ENCODE measurements at places on chromosomes 7 and 10.
A peak's percentile ranks its signal among the peaks of the same experiment; 100 is the strongest.

GRCh38 chr10:102281102-102281487 is 35.8 kb downstream of the GBF1 start:
- DNase-seq: no peak

DNA sequence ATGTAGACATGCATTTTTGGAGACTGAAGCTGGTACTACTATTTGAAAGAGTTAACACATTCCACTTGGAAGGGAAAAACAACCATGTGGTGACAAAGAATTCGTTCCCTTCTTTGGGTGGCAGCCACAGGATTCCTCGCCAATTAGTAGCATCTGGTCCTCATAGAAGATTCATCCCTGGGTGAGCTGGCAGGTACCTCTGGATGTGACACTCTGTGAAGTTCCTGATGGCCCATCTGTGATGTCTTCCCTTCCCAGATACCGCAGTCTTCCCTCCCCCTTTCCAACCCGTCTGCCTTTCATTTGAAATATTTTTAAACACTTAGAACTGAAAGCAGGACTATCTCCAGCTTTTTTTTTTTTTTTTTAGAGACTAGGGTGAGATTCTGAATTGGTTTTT is 569.5 kb downstream of the TYW1 start:
- no peak for DNase-seq

DNA sequence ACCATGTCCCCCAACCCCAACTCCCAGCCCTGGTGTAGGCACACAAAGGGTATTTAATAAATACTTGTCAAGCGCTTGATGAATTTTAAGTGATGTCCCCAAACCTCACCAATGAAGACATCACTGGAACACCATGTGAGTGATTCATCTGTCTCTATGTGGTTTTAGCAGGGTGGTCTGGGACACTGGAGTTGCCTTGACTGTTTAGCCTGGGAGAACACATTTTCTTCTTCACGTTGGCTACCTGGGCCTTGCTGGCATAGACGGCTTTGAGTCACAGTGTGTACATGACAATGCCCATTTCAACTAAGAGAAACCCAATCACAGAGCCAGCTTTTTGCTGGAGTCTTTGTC is 24.8 kb upstream of the SHH start:
- no peak for DNase-seq

DNA sequence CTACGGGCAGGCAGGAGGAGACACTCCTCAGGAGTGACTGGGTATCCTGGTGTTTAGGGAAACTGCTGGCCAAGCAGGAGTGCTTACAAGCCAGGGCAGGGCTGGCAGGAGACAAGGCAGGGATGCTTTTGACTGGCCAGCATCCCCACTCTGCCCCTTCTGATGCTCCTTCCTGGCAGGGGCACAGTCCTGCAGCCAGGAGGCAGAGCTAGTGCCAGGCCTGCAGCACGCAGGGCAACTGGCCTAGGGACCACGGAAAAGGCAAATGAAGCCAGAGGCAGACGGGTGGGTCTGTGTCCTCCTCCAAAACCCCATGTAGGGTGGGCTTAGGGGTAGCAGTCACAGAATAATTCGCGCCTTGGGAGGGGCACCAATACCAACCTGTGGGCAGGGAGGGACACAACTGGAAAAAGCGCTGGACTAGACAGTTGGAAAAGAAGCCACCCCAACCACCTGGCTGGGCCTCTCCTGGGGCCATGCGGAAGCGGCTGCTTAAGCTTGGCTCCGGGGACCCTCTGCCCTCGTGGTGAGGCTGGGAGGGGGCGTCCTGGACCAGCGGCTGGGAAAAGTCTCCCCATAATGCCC is 4.8 kb downstream of the IMPDH1 start:
- no peak for DNase-seq

GRCh38 chr7:76236224-76236623 is 34.5 kb downstream of the SRRM3 start:
- DNase-seq: no peak

DNA sequence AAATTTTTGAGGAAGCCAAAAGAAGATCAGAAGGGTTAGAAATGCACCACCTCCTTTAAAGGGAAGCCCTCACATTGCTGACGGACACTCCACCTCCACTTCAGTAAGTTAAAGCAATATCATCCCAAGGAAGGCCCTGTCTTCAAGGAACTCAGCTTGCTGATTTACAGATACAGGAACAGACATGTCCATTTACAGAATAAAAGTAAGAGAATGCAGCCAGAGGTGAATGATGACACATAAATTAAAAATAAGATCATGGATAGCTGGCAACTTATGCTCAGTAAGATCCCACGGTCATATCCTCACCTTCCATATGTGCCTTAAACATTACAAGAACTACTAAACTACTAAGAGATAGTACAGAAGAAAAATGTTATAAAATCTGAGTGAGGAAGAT is 20.4 kb downstream of the GRB10 start:
- DNase-seq: no peak

DNA sequence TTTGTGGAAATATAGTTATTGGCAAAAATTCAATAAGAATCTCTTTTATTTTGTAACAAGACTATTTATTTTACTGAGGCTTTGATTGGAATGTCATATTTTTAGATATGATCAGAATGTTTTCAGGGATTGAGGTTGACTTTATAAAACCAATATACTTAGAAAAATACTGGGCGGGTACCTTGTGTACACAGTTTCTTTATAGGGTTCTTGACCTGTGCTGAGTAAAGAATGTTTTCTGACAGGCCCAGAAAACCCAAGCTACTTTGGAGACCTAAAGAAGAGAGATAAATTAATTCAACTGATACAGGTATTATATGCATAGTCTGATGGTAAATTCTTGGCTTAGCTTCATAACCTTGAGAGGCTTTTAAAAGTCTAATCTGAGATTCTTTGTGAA is 23.9 kb upstream of the SPAM1 start:
- no peak for DNase-seq

DNA sequence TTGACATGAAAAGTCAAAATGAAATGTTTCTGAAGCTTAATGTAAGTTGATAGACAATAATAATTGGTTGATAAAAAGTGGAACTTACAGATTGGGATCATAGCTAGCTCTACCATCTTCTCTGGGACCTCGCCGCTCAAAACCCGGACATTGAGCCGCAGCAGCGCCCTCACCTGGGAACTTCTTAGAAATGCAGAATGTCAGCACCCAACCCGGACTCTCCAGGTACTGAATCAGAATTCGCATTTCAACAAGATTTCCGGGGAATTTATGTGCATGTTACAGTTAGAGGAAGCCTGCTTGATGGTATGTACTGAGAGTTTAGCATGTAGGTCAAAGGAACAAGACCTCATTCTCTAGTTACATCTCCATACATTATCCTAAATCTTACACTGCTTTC is 36.7 kb upstream of the ABLIM1 start:
- DNase-seq: peak; percentile 29

- no peak for DNase-seq
These were observed 46.1 kb upstream of the SEPTIN7 start for GRCh38 chr7:35754741-35755140.

DNA sequence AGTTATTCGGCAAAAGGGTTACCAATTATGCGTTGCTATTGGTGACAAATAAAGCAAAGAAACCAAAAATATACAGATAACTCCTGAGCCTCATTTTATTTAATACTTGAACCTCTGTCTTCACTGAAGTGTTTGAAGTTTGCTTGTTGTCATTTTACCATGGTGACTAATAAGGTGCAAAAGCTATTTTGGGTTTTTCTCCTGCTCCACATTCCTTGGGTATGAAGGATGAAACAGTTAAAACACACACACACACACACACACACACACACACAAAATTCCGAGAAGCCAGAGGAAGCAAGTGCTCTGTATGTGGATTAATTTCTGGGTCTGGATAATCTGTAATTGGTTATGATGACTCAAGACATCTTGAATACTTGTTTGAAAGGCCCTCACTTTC is 246.5 kb downstream of the COBL start:
- no peak for DNase-seq

GRCh38 chr7:45657890-45658715 is 83.9 kb downstream of the ADCY1 start:
- no peak for DNase-seq

DNA sequence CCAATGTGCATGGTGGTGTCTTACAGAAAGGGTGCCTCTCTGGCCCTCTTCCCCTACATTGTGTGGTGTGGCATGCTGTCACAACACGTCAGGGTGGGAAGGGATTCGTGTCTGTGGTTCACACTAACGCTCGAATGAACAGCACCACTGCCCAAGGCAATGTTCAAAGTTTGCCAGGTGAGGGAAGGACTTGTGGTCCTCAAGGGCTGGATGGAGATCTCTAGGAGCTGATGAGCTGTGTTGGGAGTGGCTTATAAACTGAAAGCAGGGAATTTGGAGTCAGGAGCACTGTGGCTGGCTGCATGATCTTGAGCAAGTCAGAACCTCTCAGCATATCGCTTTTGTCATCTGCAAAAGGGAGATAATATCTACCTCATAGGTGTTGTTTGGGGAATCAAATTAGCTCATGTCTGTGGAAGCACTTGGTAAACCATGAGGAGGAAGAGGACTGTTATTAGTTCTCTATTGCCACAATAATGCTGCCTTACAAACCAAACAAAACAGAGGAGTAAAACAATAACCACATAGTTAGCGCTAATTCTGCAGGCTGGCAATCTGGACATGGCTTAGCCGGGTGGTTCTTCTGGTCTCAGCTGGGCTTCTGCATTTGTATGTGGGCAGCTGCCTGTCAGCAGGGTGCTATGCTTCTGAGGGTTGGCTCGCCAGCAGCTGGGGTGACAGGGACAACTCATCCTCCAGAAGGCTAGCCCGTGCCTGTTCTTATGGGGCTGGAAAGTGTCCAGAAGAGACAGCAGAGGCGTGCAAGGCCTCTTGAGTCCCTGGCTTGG is 22.9 kb upstream of the C10orf105 start:
- peak; percentile 45 for DNase-seq

GRCh38 chr10:30002426-30003266 is 56.7 kb downstream of the JCAD start:
- DNase-seq: peak; percentile 49

DNA sequence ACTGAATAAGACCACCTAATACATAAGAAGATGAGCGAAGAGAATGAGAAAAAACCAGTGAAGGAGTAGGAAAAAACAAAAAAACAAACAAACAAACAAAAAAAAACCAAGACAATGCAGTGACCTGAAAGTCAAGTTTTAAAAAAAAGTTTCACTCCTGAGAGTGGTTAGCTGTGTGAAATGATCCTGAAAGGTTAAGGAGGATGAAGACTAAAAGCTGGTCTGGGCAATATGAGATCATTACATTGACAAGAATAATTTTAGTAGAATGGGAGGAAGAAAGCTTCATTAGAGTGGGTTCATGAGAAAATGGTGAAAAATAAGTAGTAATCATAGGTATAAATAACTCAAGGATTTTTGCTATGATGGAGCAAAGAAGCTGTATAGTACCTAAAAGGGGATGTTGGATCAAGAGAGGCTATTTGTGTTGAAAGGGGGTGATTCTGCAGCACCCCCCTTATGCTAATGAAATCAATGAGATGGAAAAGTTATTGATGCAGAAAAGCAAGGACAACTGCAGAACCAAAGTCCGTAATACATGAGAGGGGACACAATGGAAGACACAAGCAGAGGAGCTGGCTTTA is 80.2 kb downstream of the KMT2C start:
- no peak for DNase-seq

DNA sequence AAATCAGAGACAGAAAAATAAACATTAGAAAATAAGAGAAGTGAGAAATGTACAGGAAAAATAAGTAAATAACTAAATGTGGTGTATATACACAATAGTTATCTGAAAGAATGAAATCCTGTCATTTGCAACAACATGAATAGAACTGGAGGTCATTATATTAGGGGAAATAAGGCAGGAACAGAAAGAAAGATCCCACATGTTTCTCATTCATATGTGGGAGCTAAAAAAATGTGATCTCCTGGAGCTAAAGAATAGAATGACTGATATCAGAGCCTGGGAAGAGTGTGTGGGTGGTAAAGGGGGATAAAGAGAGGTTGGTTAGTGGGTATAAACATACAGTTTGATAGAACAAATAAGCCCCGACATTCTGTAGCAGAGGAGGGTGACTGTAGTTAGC is 27.3 kb downstream of the PLXDC2 start:
- DNase-seq: no peak

- DNase-seq: no peak
These were observed 37.1 kb upstream of the GNAT3 start for GRCh38 chr7:80548840-80549530.

DNA sequence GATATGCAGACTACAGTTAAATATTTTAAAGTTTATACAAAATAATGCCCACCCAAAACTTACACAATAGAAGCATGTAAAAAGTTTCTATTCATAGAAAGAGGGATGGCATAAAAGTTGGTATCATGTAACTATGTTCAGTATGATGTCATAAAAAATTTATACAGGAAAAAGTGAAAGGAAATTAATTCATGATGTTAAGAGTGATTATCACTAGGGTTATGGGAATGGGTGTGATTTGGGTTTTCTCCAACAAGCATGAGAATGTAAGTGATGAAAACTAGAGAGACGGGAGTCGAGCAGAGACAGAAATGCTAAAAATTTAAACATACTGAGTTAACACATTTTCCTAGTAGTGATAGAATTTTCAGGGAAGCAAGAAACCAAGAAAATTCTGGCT is 52.7 kb downstream of the GDI2 start:
- no peak for DNase-seq

- no peak for DNase-seq
These were observed 518.0 kb downstream of the REEP3 start for GRCh38 chr10:64039198-64039597.

GRCh38 chr10:111590703-111591102 is 513.9 kb downstream of the ADRA2A start:
- DNase-seq: no peak

GRCh38 chr10:97111615-97112014 is 74.1 kb downstream of the SLIT1 start:
- DNase-seq: no peak

DNA sequence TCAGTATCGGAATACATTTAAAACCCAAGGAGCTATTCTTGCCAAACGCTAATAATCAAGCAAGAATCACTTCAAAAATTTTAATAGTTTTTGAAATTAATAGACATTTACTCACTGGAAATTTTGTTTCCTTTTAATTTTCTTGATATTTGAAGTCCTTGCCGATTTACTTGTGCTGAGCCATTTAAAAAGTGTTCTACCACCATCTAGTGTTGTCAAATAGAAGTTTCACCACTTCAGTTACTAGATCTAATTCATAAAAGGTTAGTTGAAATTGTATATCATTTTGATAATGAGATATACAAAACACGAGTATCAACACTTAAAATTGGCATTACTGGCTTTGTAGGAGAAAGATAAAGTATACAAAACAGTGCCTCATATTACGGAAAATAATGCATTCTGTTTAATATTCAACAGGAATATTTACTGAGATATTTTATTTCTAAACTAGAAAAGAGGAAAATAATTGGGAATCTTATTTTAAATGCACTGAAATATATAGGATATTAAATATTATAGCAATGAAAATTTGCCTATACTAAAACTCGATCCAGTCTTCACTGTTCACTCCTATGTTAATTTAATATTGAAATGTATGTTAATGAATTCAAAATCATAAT is 664.8 kb upstream of the SEMA3D start:
- DNase-seq: no peak

GRCh38 chr10:123854498-123854897 is 37.1 kb downstream of the CPXM2 start:
- no peak for DNase-seq

GRCh38 chr7:108629651-108630400 is 60.2 kb downstream of the DNAJB9 start:
- no peak for DNase-seq

Measured in CD4-positive, alpha-beta T cell treated with Interleukin-17A for 1 hour (primary cell).